ENCODE measurements at places on chromosomes 5 and 9.

DNA sequence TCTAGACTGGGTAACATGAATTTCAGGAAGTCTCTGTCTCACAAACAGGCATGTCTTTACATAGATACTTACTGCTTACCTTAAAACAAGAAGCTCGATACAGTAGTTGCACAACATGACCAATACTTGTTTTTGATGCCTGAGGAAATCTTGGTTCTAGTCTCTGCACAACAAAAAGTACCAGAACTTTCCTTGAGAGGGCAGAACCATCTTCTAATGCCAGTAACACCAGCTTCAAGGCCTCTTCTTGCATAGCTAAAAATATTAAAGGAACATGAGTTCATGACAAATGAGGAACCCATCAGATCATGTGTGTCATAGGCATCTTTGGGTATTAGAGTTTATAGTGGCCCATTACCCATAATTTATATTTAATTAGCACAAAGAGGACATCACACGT is 22.0 kb downstream of the RC3H2 start:
- no peak for DNase-seq

- DNase-seq: no peak
Observed at GRCh38 chr9:6938447-6938846, 180.7 kb downstream of the KDM4C start.

DNA sequence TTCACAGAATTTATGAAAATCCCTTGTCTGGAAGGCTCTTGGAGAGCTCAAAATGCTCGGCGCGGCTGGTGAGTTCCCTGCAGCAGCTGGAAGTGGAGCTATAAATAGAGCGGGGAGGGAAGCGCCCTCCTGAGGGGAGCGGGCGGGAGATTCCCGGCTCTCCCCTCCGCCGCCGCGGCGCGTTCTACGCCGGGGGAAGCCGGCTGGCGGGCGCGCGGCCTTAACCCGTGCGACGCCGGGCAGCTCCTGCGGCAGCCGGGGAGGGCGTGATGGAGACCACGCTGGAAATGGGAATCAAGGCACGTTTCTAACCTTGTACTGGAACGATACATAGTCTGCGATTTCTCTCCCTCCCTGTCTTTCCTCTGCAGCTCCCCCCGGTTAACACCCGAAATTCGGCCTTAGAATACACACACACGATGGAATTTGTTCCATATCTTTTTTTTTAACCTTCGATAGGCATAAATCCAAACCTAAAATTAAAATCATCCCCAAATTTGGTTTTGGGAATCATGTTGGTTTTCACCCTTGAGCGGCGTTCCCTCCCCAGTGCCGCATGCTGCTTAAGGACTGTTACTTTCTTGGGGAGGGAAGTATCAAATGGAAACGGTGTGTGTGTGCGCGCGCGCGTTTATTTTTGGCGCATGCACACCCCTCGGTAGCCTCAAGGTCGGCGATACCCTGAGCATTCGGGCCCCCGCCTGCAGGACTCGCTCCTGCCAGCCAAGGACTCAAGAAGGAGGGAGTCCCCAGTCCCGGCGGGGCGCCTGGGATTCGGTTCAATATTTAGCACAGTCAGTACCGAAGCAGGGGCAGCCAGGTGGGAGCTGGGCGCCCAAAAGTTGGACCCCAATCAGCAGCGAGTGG is 306.3 kb upstream of the KCNN2 start:
- DNase-seq: no peak

- DNase-seq: no peak
Observed at GRCh38 chr5:155250596-155250995, 237.0 kb downstream of the KIF4B start.

DNA sequence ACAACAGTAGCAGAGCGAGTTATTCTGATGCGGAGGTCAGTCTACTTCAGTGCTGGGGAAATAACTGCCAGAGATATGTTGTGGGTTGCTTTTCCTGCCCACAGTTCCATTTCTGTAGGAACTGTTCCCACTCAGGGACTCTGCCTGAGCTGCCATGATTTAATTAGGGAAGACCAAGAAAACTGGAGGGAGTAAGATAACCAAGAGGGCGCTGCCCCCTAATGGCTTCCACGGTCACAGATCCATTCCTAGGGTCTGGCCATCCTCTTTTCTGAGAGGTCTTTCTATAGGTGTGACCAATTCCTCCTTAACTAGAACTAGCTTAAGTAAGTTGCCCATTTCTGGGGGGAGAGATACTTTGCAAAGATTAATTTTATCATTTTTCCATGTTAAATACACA is 125.9 kb downstream of the APBA1 start:
- no peak for DNase-seq

DNA sequence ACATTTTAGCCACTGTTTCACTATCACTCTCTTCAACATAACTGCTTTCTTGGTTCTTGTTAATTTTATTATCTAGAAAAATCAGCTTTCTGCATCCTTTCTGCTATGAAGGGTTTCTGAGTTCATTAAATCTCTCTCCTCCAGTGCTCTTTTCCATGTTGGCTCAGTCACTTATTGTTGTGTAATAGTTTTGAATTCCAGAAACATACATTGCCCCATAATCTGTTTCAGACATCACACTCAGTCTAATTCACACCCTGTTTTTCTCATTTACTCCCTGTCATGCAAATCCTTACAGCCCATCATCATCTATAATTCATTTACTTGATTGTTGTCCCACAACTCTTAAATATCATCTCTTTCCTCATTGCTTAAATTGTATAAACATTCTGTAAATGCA is 176.1 kb upstream of the CDH12 start:
- no peak for DNase-seq

DNA sequence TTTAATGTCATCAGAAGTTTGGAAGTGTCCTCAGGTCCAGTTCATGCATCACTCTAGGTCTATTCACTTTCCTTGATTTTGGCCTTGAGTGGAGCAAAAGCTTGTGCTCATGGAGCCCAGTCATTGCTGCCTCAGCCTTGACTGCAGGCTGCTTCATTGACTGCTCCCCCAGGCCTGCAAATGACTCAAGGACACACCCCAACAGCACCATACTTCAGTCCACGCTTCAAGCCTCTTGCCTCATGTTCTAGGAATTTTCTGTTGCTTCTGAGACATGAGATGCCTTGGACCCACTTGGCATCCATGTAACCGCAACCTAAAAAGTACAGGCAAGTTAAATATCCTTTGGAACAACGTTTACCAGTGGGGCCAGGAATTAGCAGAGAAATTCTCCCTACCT is 193.7 kb downstream of the PIK3R1 start:
- no peak for DNase-seq

GRCh38 chr5:177430972-177431316 is 4.5 kb downstream of the GRK6 start:
- no peak for DNase-seq

DNA sequence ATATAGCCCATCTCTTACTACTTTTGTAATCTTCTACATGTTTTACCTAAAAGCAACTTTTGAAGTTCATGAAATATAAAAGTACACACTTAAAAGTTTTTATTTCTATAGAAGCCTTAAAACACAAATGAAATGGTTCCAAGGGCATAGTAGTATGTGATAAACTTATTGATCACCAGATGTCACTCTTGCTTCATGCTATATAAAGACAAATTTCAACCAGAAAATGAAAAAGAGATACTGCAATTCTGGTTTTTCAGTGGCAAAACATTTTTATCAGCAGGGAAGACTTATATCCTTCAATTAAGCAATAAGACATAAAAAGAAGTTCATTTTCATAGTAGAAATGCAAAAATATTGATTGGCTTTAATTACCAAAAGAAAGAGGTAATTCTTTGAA is 69.4 kb upstream of the FBXL17 start:
- no peak for DNase-seq

DNA sequence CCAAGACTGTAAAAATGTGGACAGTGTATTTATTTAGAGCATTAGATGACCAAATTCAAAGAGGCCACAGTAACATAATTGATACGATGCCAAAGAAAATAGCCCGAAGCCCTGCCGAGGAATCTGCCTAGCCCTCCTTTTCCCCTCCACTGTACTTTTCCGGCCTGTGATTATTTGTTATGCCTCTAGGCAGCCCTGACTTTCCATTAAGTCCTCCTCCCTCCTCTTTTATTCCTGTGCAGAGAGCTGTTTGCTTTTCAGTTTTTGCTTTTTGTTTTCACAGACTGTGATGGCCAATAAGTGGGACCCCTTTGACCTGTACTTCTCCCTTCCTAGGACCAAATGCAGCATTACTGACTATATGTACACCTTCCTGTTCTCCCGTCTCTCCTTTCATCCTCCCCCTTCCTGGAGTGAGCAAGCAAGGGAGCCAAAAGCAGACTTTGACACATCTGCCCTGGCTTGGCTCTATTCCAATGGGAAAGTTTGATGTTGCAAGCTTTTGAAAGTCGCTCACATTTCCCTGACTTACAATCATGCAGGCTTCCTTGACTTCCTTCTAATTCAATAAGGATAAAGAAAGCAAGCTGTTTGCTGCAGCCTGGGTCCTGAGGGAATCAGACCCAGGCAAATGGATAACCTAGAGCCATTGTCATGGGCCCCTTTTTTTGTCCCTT is 76.1 kb downstream of the NREP start:
- DNase-seq: no peak

GRCh38 chr5:68565427-68565826 is 349.9 kb downstream of the PIK3R1 start:
- no peak for DNase-seq

- no peak for DNase-seq
Observed at GRCh38 chr5:120901199-120901598, 437.1 kb downstream of the PRR16 start.

DNA sequence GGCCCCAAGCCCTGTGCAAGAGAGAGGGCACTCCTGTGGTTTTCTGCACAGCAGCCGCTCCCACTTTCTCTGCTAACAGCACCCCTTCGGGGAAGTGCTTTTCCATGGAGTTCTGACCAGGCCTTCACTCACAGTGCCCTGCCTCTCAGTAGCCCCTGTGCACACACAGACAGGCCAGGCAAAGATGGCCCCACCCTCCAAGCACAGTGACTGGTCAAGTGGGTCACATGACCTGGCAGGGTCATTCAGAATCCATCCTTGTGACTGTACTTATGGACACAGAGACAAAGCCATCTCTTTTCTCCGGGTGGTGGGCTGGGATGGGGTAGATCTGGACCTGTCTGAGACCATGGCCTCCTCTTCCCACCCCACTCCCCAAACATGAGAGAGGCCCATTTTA is 82.5 kb downstream of the PSD2 start:
- DNase-seq: no peak

GRCh38 chr9:88998503-88998902 is 7.2 kb downstream of the S1PR3 start:
- no peak for DNase-seq

- no peak for DNase-seq
Observed at GRCh38 chr9:117777823-117778222, 73.6 kb downstream of the TLR4 start.

DNA sequence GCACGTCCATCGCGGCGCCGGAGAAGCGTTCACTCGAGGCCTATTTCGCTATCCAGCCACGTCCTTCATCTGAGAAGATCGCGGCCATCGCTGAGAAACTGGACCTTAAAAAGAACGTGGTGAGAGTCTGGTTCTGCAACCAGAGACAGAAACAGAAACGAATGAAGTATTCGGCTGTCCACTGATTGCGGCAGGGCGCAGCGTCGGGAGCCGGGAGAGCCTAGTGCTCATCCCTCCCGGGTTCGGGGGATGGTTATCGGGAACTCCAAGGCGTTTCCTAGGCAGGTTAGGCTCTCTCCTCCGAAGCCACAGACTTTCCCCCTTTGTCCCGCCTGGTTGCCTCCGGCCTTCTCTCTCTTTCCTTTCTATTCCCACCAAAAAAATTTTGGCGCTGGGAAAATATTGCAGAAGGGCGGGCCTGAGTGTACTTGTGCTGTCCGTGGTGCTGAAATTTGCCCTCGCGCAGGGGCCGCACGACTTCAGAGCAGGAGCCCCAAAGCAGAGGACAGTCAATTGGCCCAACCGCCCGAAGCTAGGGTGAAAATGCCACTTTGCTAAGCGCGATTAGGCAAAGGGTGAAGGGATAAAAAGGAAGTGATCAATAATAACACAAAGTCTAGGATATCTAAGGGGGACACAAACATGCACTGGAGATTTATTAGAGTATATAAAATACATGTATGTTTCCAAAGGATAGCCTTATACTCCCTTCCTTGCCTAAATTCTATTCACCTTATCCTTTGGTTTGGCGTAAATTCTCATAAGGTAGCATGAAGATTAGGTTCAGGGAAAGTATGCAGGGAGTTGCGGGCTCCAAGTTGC is 1.8 kb downstream of the POU4F3 start:
- peak; percentile 54 for DNase-seq

GRCh38 chr9:107174441-107174840 is 108.6 kb upstream of the RAD23B start:
- no peak for DNase-seq

DNA sequence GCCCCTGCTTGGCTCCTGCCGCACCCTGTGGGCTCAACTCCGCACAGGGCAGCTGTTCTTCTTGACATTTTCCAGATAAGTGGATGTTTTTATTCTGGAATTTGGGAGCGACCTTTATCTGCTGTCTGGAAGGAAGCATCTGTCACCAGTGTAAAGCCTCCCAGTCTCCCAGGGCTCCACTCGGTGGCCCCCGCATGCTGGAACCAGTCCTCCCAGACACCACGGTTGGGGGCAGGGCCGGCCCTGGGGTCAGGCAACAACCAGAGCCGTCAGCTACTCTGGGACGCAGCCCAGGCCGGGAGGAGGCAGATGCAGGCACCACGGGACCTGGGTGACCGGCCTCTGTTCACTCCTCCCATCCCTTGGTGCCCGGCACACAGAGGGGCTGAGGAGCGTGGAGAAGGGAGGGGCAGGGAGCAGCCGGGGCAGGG is 92.8 kb upstream of the ADAMTS2 start:
- DNase-seq: no peak

- DNase-seq: no peak
Observed at GRCh38 chr5:133851521-133851920, 116.9 kb downstream of the C5orf15 start.

DNA sequence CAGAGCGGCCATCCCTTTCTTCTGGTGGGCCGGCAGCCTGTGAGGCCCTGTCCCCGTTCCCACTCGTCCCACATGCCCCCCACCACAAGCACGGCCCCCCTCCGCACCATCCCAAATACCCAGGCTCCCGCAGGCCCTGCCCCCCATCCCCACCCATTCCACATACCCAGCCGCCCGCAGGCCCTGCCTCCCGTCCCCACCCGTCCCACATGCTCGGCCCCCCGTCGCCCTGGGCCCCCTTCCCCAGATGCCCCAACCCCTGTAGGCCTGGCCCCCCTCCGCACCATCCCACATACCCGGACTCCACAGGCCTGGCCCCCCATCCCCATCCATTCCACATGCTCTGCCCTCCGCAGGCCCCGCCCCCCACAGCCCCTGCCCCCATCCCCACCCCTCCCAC is 11.5 kb downstream of the SLC6A19 start:
- no peak for DNase-seq

GRCh38 chr9:134886413-134886913 is 5.9 kb downstream of the FCN2 start:
- DNase-seq: no peak

DNA sequence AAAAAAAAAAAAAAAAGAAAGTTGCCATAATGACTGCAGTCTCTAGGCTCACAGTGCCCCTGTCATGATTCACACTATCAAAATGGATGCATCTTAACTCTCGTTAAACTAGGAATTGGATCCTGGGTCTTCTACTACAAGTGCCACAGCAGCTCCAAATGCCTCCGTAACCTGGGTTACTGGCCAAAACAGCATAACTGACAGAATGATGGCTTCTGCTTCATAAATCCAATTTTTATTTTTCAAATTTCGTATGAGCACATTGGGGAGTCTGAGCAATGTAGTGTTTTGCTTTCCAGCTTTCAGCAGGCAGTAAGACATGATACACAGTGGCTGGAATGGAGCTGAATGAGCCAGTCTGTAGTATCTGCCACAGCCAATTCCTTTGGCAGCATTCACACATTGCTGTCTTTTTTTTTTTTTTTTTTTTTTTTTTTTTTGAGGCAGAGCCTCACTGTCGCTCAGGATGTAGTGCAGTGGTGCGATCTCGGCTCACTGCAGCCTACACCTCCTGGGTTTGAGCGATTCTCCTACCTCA is 36.0 kb upstream of the NPM1 start:
- no peak for DNase-seq
